ENCODE measurements at places on chromosomes 1 and 21.
A peak's percentile ranks its signal among the peaks of the same experiment; 100 is the strongest.

DNA sequence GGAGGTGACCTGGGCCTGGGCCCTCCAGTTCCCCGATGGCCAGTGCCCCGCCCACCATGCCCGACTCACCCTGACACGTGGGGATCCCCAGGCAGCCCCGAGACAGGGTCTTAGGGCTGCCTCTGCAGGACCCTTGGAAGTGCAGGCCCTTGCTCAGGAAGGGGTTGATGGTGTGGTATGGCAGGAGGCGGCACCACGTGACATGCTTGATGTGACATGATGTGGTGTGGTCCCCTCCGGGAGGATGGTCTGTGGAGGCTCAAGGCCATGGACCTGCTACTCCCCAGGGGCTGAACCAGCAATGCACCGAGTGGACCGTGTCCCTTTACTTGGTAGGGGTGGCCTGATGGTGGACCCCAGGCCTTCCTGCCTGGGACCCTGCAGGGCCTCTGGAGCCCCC, 21.9 kb upstream of the PLCH2 start:
- no peak for DNase-seq

DNA sequence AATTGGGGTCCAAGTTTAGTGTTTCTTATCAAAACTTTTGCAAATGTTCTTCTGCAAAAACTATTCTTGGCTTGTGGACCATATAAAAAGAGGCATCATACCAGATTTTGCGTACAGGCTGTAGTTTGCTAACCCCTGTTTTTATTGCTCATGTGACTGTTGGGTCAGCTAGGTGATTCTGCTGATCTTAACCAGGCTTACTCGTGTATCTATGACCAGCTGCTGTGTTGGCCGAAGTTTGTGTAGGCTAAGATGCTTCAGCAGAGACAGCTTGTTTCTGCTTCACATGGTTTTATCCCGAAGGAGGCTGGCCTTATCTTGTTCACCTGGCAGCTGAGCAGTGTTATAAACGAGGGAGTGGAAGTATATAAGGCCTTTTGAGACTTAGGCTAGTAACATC, 38.2 kb downstream of the POU2F1 start:
- DNase-seq, result no peak

GRCh38 chr1:163202833-163203451, at the start of gene RGS5:
Gene RGS5 (minus strand): TSS chr1:163202916. CDS start chr1:163202835, 81 bp downstream.
- DNase-seq, result no peak

DNA sequence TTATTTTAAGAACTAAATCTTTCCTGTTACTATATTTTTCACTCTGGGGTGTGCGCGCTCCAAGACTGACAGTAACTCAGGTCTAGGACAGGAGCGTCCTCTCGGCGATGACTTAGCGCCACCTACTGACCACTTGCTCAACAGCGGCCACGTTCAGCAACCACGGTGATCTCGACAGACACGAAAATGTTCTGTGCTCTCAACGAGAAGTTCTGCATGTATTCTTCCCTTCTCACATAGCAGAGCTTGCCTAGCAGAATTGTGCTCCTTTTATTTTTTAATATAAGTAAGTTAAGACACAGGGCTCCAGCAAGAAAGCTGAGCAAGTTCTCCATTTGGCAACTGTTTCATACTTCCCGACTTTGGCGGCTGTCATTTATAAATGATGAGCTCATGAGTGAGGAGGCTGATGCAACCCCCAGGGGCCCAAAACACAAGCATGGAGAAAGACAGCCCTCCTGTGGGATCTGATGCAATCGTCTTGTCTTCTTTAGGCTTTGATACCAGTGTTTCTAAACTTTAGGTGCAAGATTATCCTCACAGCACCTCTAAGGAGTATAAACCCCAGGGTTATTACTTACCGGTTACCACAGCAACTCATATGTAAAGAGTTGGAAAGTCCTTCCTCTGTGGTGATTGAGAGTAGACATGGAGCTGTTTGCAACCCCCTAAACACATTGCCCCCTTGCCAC, 92.6 kb downstream of the HHIPL2 start:
- peak; percentile 54 for DNase-seq

DNA sequence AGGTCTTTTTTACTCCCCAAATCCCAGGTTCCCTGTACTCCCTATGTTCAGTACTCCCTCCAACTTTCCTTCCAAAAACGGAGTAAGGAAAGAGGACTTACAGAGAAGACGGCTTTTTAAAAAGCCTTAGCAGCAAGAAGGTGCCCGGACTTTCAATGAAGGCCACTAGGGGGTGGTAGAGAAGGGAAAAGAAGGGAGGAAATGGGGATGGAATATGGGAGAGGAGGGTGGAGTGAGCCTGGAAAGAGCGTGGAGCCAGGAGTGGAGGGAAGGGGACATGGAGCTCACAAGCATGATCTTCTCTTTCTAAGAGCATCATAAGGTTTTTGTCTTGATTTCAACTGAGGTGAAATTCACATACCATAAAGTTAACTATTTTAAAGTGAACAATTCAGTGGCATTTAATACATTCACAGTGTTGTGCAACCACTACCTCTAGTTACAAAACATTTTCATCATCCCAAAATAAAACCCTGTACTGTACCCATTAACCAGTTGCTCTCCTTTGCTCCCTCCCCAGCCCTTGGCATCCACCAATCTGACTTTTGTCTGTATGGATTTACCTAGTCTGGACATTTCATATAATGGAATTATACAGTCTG, 129.9 kb downstream of the ZNF281 start:
- DNase-seq, result no peak

- DNase-seq, result no peak
Observed at GRCh38 chr1:17826165-17826488, 71.0 kb downstream of the ACTL8 start.

DNA sequence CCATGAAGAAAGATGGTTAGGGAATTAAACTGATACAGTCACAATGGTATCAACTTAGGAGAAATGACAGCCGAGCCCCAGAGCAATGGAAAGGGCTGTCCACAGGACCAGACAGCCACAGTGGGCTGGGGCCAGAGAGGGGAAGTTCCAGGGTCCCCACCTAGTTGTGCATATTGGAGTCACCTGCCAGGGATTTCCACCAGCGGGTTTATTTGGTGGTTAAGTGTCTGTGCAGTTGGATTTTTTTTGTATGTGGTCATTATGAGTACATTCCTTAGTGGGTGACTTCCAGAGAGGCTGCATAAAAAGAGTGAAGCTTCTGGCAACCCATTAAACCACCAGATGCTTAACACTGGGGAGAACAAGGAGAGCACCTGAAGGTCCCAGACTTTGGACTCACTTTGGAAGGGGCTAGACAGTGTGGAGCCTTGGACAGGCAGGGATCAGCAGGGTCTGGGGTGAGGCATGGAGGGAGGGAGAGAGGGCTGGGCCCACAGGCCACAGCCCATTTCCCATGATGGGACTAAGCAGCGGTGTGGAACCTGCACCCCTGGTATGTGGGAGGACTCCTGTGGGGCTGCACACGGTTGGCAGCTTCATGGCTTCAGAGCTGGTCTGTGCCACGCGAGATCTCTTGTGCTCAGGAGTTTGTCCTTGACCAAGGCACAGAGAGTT, 7.8 kb upstream of the PTTG1IP start:
- no peak for DNase-seq

DNA sequence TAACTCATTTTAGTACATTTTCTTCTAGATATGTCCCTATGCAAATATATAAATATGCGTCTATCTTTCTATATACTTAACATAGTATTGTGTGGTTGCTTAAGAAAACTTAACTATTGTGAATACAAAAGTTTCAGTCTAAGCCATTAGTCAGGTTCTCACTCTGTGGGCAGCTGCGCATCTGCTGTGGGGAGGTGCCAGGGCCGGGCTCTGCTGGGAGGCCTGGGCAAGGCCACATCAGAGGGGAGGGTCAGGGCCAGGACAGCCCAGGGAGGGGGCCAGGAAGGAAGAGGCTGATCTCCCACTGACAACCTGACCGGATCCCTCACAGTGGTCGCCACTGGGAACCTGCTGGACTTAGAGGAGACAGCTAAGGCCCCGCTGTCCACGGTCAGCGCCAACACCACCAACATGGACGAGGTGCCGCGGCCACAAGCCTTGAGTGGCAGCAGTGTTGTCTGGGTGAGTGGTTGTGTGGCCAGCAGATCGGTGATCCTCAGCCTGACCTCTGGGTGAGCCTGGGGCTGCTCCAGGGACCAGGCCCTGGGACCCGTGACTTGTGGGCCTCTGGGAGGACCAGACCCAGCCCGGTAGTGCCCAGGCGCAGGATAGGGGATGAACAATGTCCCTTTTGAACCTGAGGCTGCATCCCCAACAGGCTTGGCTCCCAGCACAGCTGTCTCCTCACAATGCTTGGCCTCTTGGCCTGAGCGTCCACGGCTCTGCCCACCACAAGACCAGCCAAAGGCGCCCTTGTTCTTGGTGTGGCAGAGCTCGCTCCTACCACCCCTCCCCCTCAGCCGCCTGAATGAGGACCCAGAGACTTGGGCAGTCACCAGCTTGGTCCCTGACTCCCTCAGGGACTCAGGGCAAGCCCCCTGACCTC, 20.2 kb downstream of the LDLRAP1 start:
- DNase-seq, result no peak

DNA sequence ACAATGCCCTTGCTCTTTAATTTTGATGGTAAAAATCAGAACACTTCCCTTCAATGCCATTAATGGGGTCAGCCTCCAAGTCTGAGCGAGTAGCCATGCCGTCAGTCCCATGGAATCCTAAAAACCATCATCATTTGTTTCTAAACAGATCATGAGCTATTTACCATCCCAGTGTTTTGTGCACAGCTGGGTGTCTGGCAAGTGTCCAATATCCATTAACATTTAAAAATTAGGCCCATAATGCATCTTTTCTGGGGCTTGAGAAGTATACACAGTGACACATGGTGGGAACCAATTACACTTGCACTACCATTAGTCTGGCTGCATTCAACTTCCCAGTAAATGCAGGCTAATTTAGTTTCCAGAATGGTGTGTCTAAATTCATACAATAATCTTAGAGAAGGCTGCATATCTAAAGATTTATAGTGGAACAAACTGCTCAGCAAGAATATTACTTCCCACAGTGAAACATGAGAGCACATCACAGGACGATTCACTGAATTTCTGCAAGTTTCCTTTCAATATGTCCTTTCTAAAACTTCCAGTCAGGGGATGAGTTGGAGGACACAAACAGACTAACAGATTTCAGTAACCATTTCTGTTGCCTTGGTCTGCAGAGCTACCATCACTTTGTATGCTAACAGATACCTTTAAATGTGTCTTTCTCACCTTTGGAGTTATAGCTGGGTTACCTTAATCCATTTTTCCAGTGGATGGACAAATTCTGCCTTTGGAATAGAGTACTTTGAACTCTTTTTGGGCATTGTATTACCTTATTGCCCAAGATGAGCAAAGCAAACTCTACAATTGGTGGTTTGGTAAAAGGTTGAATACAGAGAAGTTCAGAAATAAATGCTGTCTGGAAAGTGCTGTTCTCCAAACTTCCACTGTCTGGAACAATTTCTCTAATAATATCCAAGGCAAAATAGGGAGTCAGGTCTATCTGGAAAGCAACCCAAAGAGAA, 258.0 kb downstream of the PTBP2 start:
- DNase-seq, result no peak

DNA sequence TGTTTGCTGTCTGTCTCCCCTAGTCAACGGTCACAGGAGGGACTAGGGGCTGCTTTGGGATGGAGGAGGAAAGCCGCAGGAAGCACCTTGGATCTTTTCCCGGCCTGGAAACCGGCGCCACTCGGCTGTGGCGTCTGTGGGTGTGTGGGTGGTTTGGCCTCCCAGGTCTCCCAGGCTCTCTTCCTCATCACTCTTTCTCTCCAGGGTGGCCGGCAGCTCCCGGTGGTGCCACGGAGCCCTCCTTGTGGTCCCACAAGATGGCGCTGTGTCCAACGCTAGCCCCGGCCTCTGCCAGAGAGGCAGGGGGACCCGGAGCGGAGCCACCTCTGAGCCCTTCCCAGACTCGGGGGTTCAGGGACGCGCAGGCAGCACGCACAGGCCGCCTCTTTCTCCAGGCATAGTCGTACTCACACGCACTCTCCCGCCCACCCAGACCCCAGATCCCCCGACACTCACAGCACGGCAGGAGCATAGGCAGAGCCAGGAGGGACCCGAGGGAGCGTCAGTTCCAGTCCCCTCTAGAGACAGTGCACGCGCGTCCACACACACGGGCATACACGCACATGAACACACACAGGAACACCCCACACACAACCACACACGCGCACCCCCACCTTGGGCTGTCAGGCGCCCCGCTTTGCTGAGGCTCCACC, 31.2 kb downstream of the CDCP2 start:
- DNase-seq, result no peak

- DNase-seq, result peak; percentile 84
Observed at GRCh38 chr1:2300004-2300771, 72.1 kb downstream of the SKI start.

DNA sequence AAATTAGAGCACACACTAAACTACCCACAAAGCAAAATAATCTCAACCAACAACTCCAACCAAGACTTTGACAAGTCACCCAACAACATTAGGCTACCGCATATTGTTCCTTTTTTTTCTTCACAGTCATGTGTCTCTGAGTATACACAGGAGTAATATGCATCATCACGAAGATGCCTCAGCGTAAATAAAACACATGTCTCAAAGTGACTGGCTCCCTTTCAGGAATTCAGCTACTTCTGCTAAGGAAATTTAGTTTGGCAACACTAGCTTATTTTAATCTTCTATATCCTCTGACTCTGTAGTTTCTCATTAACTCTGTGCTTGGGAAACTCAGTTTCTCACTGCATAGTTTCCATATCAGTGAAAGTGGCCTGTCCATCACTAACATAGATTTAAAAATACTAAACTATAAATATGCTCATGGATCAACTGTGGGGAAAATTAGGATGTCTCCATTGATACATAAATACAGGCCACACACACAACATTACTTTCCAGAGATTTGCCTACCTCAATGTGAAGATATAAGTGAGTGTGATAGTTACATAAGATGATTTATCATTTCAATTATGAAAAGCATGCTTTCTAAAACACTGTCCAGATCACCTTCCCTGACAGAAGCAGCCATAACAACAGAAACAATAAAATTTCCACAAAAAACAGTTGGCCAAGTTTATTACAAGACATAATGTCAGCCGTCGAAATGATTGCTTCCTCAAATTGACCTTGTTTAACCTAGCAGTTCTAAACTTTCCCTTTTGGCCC, 113.2 kb downstream of the PTGER3 start:
- DNase-seq, result no peak
